ENCODE measurements at places on chromosomes 16 and 17.

- no peak for DNase-seq
Measured at GRCh38 chr17:56310782-56311181, 157.5 kb downstream of the ANKFN1 start.

GRCh38 chr16:72427783-72428331 lies 255.9 kb upstream of the PMFBP1 start:
- no peak for DNase-seq

DNA sequence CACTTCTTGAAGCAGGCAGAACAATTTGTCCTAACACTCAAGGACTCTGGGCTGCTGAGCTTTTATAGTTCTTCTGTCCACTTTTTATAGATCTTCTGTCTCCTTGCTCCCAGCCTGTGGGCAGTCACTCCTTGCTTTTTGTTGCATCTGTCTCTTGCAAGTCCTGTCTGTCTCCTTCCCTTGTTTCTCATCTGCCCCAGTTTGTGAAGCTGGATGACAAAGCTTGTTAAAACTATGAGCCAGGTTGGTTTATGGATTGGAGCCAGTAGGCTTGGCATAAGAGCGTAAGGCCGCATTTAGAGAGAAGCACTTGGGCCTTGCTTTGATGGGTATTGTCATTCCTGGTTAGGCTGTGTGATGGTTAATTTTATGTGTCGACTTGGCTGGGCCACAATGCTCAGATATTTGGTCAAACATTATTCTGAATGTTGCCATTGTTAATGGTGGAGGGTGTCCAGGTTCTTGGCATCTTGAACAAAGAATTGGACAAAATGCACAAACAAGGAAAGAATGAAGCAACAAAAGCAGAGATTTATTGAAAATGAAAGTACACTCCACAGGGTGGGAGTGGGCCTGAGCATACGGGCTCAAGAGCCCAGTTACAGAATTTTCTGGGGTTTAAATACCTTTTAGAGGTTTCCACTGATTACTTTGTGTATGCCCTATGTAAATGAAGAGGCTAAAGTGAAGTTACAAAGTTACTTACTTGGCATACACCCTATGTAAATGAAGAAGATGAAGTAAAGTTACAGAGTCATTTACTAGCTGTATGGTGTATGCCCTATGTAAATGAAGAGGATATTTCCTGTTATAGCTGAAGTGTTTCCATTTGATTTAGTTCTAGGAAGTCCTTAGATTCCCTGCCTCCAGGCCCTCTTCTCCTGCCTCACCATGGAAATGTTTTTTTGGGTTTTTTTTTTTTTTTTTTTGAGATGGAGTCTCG lies 8.0 kb upstream of the CPPED1 start:
- DNase-seq: no peak

DNA sequence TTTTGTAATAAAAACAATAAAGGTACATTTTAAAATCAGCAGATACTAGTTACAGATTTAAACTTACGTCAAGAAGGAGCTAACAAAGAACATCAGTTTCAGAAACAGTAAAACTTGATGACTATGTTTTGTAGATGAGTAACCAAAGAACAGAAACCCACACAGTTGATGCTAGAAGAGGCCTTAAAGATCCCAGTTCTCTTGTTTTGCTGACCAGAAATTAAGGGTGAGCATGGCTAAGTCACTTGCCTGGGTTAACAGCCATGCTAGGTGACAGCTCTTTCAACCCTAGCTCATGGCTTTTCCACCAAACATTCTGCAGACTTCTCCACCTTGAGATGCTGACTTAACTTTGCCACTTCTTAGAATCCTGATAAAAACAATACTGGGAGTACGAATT lies 26.4 kb downstream of the STX8 start:
- DNase-seq: no peak

GRCh38 chr17:46194393-46195216 lies 1.4 kb upstream of the KANSL1 start:
- peak; percentile 62 for DNase-seq

DNA sequence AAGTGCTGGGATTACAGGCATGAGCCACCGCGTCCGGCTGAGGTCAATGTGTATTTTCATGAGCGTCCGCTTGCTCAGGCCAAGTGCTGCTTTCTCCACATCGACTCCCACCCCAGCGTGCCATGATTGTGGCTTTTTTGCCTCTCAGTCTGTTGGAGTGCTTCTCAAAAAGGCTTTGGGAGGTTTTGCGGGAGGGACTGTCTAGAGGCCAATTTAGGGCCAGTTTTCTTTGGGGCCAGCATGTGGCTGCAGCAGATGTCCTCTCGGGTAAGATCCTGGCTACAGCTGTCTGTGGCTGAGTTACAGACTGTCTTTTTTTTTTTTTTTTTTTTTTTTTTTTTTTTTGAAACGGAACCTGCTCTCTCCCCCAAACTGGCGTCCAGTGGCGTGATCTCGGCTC lies 6.5 kb downstream of the C16orf90 start:
- DNase-seq: no peak

- no peak for DNase-seq
Measured at GRCh38 chr17:80475910-80476876, at the start of gene NPTX1. Gene NPTX1 (minus strand): TSS chr17:80476607. CDS start chr17:80476446, 161 bp downstream.

DNA sequence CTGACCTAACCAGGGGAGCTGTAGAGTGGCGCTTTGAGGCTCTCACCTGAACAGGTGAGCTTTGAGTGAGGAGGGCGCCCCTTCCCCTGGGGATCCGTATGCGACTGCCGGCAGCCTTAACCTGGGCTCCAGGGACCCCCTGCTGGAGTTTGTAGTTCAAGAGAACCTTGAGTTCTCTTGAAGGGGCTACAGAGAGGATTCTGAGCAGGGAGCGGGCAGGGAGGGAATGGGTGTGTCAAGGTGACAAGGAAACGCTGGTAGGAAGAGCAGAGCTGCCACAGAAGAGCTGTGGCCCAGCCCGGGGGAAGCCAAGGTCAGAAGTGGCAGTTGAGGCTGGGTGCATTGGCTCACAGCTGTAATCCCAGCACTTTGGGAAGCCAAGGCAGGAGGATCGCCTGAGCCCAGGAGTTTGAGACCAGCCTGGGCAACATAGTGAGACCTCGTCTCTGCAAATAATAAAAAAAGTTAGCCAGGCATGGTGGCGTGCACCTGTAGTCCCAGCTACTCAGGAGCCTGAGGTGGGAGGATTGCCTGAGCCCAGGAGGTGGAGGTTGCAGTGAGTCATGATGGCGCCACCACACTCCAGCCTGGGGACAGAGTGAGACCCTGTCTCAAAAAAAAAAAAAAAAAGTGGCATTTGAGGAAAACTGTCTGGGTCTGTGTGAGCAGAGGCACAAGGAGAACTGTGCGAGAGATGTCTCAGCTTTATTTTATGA lies 1.2 kb downstream of the LLGL2 start:
- DNase-seq: no peak

GRCh38 chr17:72839131-72839725 lies 253.3 kb downstream of the SLC39A11 start:
- no peak for DNase-seq

GRCh38 chr16:56600398-56600999 lies 7.9 kb upstream of the MT2A start:
- DNase-seq: peak; percentile 16

DNA sequence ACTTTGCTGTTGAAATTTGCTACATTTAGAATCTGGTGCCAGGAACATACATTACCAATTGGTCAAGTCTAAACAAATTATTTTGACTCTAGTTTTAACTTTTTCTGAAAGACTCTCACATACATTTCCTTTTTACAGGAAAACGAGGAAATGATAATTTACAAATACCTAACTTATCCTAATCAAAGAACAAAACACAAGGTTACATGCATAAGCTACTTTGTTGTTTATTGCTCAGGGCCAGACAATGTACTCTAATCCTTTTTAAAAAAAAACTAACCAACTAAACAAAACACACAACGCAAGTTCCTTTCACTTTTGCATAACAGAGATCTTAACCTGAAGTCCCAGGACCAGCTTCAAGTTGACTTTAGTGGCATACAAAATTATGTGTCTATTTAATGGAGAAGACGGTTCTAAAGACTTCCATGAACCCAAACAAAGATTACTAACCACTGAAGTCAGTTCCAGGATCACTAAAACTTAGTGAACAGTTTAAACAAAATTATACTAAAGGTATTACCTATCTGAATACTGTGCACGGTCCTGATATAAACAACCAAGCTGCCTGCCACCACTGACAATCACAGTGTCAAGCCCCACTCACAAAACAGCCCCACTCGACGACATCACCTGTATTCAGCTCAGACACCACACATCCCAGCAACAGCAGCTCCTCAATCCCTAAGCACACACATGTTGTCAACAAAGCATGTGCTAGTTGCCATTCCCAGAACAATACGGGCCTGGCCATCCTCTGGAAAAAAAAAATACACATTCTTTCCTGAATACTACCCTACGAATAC lies 1.9 kb downstream of the ZNF652 start:
- no peak for DNase-seq

- DNase-seq: no peak
Measured at GRCh38 chr17:80992948-80993624, 1.4 kb downstream of the CHMP6 start.

- no peak for DNase-seq
Measured at GRCh38 chr17:44807817-44808155, 22.3 kb downstream of the GJC1 start.

DNA sequence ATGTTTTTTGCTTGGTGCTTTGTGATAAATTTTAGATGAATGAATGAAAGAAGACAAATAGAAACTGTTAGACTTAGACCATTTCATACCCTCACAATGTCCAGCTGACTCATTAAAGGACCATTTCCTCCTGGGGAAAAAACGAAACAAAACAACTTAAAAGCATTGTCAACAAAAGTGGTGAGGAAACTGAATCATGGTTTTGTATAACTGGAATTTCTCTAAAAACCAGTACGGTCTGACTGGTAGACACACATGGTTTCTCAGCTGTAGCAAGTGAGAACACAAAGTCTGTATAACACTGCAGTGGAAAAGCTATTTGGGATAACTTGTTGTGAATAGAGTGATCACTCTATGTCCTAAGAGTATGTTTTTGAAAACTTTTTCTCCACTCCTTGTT lies 5.3 kb upstream of the DDX52 start:
- DNase-seq: no peak

DNA sequence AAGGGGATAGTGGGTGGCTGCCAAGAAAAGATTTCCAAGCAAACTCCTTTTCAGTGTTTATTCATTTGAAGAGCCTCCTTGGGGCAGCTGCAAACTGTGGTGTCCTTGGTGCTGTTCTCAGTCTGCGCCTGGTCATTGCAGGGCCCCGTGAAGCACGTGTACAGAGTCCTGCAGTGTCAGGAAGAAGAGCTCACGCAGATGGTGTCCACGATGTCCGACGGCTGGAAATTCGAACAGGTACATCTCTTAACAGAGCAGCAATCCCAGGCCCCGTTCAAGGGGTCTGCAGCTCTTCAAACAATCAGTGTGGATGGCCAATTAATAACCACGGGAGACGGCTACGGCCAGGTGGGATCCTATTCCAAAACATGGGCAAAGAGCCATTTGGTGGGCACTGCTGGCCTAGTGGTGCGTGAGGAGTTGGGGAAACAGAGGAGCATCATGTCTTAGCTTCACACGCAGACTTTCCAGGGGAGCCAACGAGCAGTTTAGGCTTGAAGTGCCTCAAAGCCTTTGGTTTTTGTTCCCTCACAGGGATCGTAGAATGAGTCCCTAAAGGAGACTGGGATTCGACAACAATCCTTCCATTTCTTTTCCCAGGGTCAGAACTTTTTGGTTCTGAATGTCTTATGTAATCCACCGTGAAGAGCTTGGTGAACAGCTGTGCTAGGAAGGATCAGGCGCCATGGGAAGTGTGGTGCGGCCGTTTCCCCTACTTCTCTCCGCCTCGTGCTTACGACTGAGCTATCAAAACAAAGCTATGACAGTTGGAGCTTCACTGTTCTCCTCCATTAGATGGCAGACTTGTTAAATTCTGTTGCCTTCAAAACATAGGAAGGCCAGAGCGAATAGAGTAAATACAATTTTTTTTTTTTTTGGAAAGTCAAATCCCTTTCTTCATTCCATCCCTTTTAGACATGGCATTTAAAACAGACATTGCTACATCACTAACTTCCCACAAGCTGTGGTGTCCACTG lies 12.6 kb downstream of the KCTD2 start:
- no peak for DNase-seq

GRCh38 chr16:57128771-57129389 lies 36.5 kb downstream of the CPNE2 start:
- DNase-seq: peak; percentile 22

GRCh38 chr17:2042390-2042847 lies 597 bp downstream of the OVCA2 start:
- no peak for DNase-seq

GRCh38 chr16:88508868-88509748 lies 56.0 kb downstream of the ZFPM1 start:
- no peak for DNase-seq

GRCh38 chr17:329784-330420 lies 22.7 kb downstream of the RPH3AL start:
- no peak for DNase-seq

- no peak for DNase-seq
Measured at GRCh38 chr16:78882751-78883150, 717.8 kb downstream of the MAF start.

DNA sequence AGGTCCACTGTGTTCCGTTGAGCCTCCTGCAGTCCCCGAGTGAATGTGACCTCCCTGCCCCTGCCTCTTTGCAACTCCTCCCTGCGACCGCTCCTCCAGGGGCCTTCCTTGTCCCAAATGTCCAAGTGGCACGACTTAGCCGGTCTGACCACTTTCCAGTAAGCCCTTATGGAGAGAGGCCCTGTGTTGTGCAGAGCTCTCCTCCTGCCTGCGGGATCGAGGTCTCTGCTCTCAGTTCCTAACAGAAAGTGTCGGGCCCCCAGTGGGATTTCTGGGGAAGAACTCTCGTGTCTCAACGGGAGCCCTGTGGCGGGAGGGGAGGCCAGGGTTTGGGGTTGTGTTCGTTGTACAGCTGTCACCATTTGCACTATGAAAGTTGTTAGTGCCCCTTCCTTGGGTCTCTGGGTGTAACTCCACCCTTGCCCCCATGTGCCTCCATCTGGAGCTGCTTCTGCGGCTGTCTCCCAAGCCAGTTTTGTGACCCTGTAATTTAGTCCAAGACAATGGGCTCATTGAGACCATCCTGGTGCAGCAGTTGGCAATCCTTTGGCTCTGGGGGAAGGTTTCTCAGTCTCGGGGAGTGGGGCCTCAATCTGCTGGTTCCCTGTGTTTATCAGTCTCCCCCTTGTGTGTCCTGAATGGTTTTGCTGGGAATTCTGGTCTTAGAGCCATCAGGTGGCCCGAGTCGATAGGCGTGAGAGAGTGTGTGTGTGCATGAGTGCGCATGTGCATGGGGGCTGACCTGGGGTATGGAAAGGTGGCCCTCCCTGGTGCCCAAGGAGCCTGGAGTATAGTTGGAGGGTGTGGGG lies 234.5 kb downstream of the SEC14L1 start:
- DNase-seq: no peak

DNA sequence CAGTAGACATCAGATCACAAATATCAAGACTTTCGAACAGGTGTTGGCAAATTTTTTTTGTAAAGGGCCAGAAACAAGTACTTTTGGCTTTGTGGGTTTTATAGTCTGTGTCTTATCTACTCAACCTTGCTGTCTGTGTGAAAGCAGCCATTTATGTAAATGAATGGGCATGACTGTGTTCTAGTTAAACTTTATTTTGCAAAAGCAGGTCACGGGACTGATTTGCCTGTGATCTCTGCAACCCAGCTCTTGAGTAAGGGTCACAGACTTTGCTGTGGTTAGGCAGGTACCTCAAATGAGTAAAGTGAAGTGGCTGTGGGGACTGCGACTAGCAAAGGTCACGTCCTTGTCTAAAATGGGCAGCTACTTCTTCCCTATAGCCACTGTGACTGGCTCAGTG lies 136.5 kb downstream of the FTO start:
- DNase-seq: no peak

All from activated CD4-positive, alpha-beta T cell treated with anti-CD3 and anti-CD28 coated beads for 4 hours (primary cell).